ENCODE measurements at places on chromosomes 5 and 9. TPM values are rescaled to one million over a fixed set of nuclear protein-coding genes. Genes with fewer than 3 reads are reported as not detected.

NMUR2 gene
- 0.16 TPM for total RNA-seq

ARHGEF28 gene
- total RNA-seq, result 0.71 TPM

ST8SIA4 gene
- 1.3 TPM for total RNA-seq

CDKN2A gene
- 0.57 TPM for total RNA-seq

DNA sequence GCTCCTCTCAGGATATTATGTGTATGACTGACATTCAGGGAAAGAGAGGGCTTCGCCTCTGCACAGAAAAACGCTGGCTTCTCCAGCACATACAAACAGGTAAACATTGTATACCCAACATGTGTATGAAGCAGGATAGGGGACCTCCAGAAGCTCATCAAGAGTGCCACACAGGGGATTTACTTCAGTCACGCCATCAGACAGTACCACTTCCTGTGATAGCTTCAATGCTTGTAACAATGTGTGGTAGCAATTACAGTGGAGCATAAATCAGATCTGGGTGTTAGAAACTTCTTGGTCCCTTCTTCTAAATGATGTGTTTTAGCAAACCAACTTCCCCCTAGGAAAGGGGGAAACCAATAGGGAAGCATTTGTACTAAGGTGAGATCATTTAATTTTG lies 160.8 kb downstream of the TSSK1B start:
- H3K27ac ChIP-seq, result peak overlapping the region; percentile 95
- H3K36me3 ChIP-seq, result no peaks in the 10 kb centered on the region
- DNase-seq, result no peak
- H3K4me1 ChIP-seq, result peaks cover 81% of the 10 kb centered on the region

- no peak for DNase-seq
- H3K27ac ChIP-seq, result no peak overlapping the region
- H3K27me3 ChIP-seq, result peaks cover 12% of the 10 kb centered on the region
Measured at GRCh38 chr5:6487081-6487480, 38.4 kb downstream of the UBE2QL1 start.

DNA sequence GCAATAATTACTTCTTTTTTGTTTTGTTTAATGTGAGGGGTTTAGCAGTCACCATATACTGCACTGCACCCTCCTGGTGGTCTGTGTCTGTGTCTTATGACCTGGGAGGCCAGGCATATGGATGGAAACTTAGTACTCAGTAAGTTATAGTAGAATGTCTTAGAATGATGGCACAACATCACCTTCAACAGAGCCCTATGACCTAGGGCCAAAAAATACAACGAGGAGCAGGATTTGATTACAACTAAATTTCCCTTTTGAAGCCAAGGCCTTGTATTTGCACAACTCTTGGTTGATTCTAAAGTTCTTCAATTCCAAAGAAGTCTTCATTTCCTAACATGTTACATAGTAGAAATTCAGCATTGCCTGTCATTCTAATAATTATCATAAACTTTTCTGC lies 422.1 kb upstream of the PIK3R1 start:
- peaks cover 16% of the 10 kb centered on the region for H3K36me3 ChIP-seq
- no peak overlapping the region for H3K27ac ChIP-seq
- no peaks in the 10 kb centered on the region for H3K27me3 ChIP-seq
- peaks cover 35% of the 10 kb centered on the region for H3K4me1 ChIP-seq
- no peak for DNase-seq

- peaks cover 31% of the 10 kb centered on the region for H3K4me1 ChIP-seq
- DNase-seq, result no peak
- no peaks in the 10 kb centered on the region for H3K27me3 ChIP-seq
- H3K4me3 ChIP-seq, result no peak overlapping the region
- H3K36me3 ChIP-seq, result peaks cover 18% of the 10 kb centered on the region
Measured at GRCh38 chr5:143361438-143361837, 42.0 kb downstream of the NR3C1 start.

DNA sequence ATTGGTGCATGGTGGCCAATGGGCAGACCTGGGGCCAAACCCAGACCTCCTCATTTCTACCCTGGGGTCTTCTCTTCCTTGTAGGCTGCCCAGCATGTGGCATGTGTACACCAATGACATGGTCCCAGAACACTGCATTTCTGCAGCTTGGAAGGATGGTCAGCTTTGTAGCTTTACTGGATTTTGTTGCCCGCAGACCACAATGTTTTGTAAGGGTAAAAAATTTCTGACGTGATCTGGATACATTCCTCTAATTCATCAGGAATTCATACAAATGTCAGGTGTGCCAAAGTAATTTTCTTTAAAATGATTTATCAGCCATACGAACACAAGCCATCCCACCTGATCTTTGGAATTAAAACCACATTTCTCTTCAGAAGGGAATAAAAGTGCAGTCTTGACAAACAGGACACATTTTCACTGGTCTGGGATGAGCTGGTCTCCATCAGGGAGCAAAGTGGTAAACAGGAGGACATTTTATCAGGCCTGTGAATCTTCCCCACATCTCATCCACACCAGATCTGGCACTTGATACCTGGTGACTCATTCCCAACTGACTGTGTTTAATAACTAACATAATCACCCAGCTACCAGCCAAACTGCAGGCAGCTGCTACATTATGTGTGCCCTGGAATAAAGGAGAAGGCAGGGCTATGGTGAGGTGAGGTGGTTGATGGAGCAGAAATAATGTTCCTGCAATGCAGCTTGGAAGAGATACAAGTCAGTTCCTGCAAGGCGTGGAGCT lies 103.9 kb downstream of the SPOCK1 start:
- no peaks in the 10 kb centered on the region for H3K36me3 ChIP-seq
- no peak for DNase-seq
- H3K27ac ChIP-seq, result no peak overlapping the region
- no peak overlapping the region for H3K4me3 ChIP-seq

DNA sequence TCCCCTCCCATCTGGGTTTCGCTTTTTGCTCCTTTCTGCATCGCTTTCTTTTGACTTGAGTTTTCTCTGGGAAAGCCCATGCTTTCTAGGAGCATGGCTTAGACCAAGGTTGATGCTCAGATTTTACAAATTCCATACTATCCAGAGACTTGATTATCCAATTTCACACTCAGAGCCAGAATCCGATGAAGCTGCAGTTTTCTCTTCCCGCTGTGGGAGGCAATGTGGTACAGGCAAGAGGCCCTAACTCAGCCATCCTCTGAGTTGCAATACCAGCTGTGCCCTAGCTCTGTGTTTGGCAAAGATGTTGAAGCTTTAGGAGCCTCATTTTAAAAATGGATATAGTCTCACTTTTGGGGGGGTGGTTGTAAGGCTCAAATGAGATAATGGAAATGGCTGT lies 85.1 kb downstream of the BRINP1 start:
- no peaks in the 10 kb centered on the region for H3K36me3 ChIP-seq
- H3K4me3 ChIP-seq, result peak overlapping the region; percentile 60
- no peaks in the 10 kb centered on the region for H3K27me3 ChIP-seq
- H3K27ac ChIP-seq, result peak overlapping the region; percentile 98
- peak; percentile 38 for DNase-seq

GRCh38 chr5:17441351-17441750 lies 56.7 kb upstream of the TAF11L2 start:
- H3K4me3 ChIP-seq, result no peak overlapping the region
- peaks cover 28% of the 10 kb centered on the region for H3K4me1 ChIP-seq
- no peak for DNase-seq
- 0 out of 2 replicates have a peak, but pooled peaks cover 2% of the 10 kb centered on the region for H3K36me3 ChIP-seq

DNA sequence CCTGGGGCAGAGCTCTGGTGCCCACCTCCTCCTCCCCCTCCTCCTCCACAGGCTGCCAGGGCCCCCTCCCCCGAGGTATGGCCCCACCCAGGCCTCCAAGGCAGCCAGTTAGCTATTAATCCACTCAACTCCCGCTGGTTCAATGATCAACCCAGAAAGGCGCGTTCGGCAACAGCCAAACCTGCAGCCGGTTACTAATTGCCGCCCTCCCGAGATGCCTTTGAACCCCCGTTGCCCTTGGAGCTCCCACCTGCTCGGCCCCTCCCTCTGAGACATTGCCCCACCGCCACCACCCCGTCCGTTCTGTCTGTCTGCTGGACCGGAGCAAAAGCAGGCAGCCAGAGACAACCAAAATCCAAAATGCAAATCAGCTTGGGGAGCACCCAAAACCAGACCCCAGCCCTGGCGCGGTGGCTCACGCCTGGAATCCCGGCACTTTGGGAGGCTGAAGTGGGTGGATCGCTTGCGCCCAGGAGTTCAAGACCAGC lies 25.8 kb downstream of the NOTCH1 start:
- no peaks in the 10 kb centered on the region for H3K27me3 ChIP-seq
- no peak overlapping the region for H3K27ac ChIP-seq
- no peak for DNase-seq
- no peaks in the 10 kb centered on the region for H3K4me1 ChIP-seq
- H3K36me3 ChIP-seq, result peaks cover 4% of the 10 kb centered on the region
